ENCODE measurements at places on chromosomes 12 and 14.

GRCh38 chr12:67288561-67288960 is 19.4 kb downstream of the CAND1 start:
- no peak for DNase-seq

GRCh38 chr12:29611906-29612305 is 114.4 kb upstream of the OVCH1 start:
- no peak for DNase-seq

GRCh38 chr12:13957576-13957975 is 23.8 kb downstream of the GRIN2B start:
- DNase-seq = no peak

- no peak for DNase-seq
These were observed 163.5 kb downstream of the AACS start for GRCh38 chr12:125228519-125229260.

DNA sequence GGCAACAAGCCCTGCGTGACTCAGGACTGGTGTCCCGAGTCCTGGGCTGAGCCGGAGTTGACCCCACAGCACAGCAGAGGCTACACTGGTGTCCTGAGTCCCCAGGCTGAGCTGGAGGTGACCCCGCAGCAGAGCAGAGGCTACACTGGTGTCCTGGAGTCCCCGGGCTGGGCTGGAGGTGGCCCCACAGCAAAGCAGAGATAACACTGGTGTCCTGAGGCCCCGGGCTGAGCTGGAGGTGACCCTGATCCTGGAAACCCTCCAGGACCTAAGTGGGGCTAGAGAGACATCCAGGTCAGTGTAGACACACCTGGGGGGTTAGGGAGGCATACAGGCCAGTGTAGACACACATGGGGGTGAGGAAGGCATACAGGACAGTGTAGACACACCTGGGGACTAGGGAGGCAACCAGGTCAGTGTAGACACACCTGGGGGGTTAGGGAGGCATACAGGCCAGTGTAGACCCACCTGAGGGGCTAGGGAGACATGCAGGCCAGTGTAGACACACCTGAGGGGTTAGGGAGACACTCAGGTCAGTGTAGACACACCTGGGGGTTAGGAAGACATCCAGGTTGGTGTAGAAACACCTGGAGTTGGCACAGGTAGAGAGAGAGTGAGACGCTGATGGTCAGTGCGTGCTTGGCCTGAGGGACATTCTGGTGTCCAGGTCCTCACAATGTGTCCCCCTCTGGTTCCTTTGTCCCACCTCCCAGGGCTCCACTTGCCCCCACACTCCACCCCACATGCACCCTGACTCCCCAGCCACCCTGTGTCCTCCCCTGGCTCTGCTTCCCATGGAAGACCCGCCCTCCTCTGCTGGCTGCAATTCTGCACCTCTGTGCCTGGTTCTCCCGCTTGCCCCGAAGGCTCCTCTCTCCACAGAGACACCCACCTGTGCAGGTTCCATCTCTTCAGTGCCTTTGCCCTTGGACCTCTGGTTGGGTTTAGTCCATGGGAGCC is 321.6 kb upstream of the SFSWAP start:
- DNase-seq = no peak
